Activated CD8-positive, alpha-beta memory T cell treated with anti-CD3 and anti-CD28 coated beads for 24 hours (primary cell): ENCODE measurements at places on chromosomes 11 and 22.

DNA sequence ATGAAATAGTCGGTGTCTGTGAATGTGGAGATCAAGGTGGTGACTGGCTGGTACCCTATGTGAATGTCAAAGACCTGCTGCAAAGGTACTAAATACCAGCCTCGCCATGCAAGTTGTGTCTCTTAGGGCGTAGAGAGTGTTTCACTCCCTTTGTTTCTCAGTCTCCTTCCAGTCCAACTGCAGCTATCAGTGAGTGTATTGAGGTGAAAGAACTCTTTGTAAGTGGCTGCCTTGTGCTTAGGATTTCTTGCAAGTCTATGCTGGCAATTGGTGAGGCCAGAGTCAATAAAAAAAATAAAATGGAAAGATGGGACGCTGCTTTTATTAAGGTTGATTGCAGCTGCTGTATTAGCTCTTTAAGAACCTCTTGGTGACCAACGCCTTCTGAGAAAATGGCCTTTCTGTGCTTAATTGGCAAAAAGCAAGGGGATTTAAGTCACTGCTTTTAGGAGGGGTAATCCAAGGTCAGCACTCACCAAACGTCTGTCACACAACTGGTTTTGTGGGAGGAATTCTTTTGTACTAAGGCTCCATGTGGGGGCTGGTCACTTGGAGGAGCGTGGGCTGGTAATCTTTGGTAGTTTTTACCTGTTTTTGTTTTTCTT, 95.1 kb downstream of the PARVA start:
- no peak for DNase-seq

DNA sequence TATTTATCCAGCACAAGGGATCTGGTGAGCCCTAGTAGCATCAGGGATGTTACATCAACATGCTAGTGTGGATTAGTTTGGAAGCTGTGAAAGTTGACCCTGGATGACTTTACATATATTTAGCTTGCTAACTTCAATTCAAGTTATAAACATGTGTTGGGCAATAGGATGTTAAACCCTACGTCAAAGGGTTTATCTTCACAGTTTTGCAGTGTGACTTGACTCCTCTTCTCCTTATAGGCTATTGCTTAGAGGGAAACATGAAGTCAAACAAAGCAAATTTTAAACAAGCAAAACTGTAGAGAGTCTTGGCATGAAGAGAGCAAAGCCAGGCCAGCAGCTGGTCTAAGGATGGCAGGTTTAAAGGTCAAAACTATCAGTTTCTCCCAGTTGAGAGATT, 11.3 kb upstream of the CTSC start:
- no peak for DNase-seq

DNA sequence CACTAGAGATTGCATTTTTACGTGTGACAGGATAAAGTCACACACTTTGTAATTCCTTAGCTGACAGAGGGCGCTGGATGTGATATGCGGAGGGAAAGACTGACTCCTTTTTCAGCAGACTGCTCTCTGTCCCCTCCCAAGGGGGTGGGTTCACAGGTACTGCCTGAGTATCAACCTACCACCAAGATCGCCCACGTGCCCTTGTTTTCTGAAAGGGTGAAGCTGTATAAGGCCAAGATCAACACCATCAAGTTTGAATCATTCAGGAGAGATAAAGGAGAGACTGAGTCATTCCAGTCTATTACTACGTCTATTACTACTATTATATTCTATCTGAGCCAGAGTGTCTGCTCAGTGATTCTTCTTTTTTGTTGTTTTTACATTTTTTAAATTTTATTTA, 30.7 kb downstream of the BUD13 start:
- no peak for DNase-seq

GRCh38 chr22:21030621-21031544, 1.5 kb downstream of the SLC7A4 start:
- DNase-seq, result no peak

GRCh38 chr11:71410363-71410966, 37.7 kb downstream of the DHCR7 start:
- no peak for DNase-seq

DNA sequence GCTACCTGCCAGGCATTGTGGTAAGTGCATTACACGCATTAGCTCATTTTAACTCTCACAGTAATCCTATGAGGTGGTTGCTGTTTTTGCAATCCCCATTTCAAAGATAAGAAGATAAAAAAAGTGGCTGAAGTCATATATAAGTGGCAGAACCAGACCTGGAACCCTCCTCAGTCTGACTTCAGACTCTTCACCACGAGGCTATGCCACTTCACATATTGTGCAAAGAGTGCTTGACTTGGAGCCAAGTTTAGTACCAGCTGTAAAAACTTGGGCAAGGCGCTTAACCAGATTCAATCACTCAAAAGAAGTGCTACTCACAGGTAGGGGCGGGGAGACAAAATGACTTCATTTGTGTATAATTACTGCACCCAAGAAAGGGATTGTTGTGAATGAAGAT, 15.3 kb downstream of the BPIFC start:
- no peak for DNase-seq

DNA sequence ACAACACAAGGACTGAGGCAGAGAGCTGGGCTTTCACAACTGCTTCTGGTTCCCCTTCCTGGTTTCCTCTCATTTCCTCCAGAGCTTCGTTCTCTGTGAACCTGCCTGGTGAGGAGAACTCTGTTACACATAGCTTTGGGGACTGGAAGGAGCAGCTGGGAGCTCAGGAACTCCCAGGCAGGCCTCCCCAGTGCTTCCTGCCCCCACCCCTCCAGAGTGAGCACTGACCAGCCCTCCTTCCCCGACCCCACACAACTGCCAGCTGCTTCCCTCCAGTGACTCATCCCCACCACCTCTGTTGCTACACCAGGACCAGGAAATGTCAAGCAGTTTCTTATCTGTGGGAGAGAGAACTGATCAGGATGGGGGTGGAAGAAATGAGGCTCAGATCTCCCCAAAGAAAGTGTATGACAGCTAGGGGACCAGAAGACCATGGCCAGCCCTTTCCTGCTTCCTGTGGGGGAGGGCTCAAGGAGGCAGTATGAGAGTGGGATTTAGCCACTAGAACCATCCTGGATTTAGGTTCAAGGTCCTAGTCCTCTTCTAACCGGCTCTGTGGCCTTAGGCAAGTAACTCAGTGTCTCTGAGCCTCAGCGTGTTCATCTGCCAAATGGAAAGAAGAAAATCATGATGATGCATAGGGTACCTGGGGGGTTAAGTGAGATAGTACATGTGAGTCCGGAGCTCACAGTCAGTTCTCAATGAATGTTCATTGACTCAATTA, 4.5 kb upstream of the TP53I11 start:
- no peak for DNase-seq

- DNase-seq, result no peak
Observed at GRCh38 chr11:62186195-62186594, 3.8 kb upstream of the SCGB1D1 start.

DNA sequence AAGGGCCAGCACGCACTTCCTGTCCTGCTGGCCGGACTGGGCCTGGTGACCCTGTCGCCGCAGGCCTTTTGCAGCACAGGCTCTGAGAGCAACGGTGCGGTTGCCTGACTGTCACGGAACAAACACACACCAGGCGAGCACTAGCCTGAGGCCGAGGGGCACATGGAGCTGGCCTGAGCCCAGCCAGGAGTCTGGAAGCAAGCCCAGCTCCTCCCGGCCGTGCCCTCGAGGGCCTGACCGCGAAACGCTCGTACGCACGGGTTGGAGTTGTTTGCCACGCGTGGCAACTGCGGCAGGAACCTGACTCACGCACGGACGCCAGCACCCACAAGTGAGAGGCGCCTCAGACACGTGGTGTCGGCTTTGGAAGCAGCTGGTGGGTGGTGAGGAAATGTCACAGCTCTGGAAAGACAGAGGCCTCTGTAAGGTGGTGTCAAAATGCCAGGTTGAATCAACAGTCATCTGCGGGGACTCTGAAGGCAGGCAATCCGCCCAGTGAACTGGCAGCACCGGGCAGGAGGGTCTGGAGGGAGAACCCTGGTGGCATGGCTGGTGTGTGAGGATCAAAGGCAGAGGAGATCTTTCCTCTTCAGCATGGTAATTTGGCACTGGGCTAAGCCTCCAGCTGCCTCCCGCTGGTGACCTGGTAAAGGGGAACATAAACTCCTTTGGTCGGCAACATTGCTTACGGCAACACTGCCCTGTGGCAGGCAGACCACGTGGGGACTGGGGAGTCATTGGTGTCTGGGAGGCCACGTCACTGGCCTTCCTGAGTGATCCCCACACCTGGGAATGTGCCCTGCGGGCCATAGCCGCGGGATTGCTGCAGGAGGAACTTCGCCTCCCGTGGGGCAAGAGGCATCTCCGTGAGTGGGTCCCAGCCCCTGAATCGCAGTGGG, 15.3 kb upstream of the IL17REL start:
- peak; percentile 80 for DNase-seq

- DNase-seq, result no peak
Observed at GRCh38 chr22:30183861-30184278, 62.7 kb downstream of the LIF start.

DNA sequence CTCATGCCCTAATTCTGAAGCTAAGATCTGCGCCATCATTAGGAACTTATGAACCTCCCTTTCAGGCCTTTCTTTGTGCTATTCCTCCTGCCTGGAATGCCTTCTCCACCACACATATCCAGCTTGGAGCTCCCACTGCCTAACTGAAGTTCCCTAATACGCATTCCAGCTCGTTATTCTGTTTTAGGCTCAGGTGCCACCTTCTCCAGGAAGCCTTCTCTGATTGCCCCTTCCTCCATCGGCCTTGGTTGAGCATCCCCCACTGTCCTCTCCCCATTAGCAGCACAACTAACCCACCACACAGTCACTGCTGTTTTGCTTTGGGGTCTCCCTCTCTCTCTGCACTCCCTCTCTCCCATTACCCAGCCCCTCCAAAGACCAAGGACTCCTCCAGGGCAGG, 5.2 kb downstream of the CRYBB1 start:
- no peak for DNase-seq

- DNase-seq, result no peak
Observed at GRCh38 chr11:35702126-35702525, 39.6 kb downstream of the TRIM44 start.
